GM23248 (cell line): ENCODE measurements at places on chromosomes 2 and 18. TPM values are rescaled to one million over a fixed set of nuclear protein-coding genes. Genes with fewer than 3 reads are reported as not detected.

The DSG3 gene
- not detected in 2 replicates for total RNA-seq

DNA sequence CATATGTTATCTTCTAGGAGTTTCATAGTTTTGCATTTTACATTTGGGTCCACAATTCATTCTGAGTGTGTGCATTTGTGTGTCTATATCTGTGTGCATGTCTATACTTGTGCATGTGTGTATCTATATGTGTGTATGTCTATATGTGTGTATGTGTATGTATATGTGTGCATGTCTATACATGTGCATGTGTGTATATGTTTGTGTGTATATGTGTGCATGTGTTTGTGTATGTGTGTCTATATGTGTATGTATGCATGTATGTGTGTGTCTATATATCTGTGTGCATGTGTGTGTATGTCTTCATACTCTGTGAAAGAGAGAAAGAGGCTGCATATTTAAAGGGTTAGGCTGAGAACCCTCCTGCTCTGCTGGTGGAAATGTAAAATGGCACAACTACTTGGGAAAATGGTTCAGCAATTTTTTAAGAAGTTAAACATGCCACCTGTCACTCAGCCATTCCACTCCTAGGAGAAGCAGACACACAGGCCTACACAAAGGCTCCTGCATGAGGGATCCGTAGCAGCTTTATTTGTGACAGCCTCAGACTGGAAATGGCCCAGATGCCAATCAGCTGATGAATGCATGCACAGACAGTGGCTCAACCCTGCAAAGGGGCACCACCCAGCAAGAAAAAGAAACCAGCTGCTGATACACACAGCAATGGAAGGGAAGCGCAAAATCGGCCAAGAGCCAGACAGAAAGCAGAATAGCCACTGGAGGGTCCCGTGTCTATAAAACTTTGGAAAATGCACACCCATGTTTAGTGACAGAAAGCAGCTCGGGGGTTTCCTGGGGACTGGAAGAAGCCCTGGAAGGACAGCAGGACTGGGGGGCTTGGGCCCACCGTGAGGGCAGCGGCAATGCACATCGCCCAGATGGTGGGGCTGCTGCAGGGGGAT is 146.8 kb downstream of the SEPTIN10 start:
- peak overlapping the region; percentile 21; the same call in 1 of the 2 replicates for H3K27ac ChIP-seq
- peaks cover 22% of the 10 kb centered on the region for H3K4me1 ChIP-seq
- no peaks in the 10 kb centered on the region for H3K36me3 ChIP-seq
- H3K27me3 ChIP-seq = no peaks in the 10 kb centered on the region
- peak; percentile 81 for DNase-seq

The GKN1 gene
- not detected in 2 replicates for total RNA-seq

The KCNIP3 gene
- total RNA-seq = 10.7 and 11.9 TPM in 2 replicates

- H3K27ac ChIP-seq = no peak overlapping the region
- no peaks in the 10 kb centered on the region for H3K36me3 ChIP-seq
- no peak overlapping the region for H3K4me3 ChIP-seq
- no peak for DNase-seq
- H3K4me1 ChIP-seq = no peaks in the 10 kb centered on the region
Observed at GRCh38 chr2:240077442-240077841, 24.1 kb upstream of the OR6B3 start.
